ENCODE measurements at places on chromosomes 12 and 14. TPM values are rescaled to one million over a fixed set of nuclear protein-coding genes. Genes with fewer than 3 reads are reported as not detected.

DNA sequence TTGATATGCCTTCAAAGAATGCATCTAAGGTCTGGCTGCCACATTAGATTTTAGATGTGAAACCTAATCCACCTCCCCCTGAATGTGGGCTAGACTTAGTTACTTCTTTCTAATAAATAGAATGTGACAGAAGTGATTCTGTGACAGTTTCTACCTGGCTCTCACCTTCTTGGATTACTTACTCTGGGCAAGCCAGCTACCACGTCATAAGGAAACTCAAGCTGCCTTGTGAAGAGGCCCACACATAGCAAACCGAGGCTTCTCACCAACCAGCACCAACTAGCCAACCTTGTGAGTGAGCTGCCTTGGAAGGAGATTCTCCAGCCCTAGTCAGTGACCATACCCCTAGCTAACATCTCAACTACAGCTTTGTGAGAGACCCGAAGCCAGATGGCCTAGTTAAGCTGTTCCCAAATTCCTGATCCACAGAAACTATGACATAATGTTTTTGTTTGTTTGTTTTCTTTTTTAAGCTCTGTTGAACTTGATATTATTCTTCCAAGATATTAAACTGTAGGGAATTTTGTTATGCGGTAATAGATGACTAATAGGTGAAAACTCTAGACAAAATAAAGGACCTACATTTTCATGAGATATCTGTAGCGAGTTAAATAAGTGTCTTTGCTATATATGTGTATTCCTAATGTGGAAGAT lies 6.2 kb downstream of the GPR19 start:
- no peak for DNase-seq

DNA sequence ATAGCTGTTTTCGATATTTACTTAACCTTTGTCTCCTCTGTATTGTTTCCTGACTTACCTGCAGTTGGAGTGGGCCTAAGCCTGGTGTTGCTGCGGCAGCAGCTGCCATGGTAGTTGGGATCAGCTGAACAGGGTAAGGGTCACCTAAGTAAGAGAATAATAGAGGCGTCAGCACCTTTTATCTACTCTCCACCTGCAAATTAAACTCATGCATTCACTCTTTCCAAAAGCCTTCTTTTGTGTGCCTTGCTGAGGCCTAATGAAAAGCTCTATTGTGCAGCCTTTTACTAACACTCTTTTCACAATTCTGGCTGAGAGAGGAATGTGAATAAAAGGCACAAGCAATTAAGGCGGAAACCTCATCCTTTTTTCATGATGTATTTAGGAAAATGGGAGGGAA lies 308.7 kb downstream of the SOX5 start:
- no peak for DNase-seq

- no peak for DNase-seq
Measured at GRCh38 chr12:34021071-34021470, 1.2 kb upstream of the ALG10 start.

DNA sequence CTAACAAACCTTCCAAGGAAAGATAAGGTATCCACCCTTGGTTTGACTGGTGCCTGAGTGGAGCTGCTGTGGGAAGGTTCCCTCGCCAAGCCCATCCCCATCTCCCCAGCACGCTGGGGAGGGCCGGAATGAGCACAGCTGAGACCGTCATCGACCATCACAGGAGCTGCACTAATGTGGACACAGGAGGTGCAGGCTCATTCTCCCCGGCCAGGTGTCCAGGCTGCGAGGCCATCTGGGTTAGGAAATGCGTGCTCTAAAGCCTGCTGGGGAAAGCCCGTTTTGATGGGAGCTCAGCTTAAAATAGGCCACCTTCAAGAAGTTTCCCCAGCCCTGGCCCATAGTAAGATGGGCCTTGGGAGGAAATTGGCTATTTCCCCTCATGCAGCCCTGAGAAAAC lies 35.2 kb upstream of the FOXN3 start:
- DNase-seq: no peak

Gene CD69
- 1.4 TPM for polyA plus RNA-seq

Gene NUP37
- 37.0 TPM for polyA plus RNA-seq
